ENCODE measurements at places on chromosomes 7 and 10.

DNA sequence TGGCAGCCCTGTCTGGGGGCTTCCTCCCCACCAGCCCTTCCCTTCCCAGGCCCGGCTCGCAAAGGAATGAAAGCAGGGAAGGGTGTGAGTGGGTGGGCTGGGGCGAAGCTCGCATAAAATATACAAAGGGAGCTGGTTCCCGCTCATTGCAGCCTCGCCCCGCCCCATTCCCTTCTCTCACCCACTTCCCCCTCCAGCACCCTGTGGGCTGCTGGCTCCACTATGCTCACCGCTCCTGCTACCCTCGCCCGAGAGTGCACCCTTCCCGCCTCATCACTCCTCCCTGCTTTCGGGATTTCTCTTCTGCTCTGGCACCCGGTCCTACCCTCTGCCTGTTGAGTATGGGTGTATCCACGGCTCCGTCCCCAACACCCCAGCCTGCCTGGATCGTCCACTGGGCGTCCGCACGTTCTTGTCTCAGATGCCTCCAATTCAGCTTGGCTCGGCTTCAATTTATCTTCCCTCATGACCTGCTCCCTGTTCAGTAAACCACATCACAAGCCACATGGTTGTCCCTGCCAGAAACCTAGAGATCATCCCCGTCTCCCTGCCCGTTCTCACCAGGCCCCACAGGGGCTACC is 14.4 kb upstream of the TTYH3 start:
- no peak for DNase-seq

- no peak for DNase-seq
These were observed 16.9 kb downstream of the TAS2R41 start for GRCh38 chr7:143494622-143495021.

GRCh38 chr7:131619336-131620305 is 63.2 kb upstream of the PODXL start:
- DNase-seq = no peak

- DNase-seq = no peak
These were observed 113.0 kb upstream of the CACUL1 start for GRCh38 chr10:118867768-118868167.

GRCh38 chr10:33112831-33113455 is 154.9 kb upstream of the ITGB1 start:
- DNase-seq = no peak
